ENCODE measurements at places on chromosomes 12 and 14.

DNA sequence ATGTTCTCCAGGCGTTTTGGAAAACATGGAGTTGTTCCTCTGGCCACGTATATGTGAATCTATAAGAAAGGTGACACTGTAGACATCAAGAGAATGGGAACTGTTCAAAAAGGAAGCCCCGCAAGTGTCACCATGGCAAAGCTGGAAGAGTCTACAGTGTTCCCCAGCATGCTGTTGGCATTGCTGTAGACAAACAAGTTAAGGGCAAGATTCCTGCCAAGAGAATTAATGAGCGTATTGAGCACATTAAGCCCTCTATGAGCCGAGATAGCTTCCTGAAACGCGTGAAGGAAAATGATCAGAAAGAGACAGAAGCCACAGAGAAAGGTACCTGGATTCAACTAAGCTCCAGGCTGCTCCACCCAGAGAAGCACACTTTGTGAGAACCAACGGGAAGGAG, 92.5 kb upstream of the EIF5 start:
- no peak for DNase-seq

- DNase-seq, result no peak
Measured at GRCh38 chr12:13176256-13176655, 20.3 kb upstream of the EMP1 start.

- DNase-seq, result no peak
Measured at GRCh38 chr12:9936591-9936990, 4.4 kb upstream of the CLEC2A start.

DNA sequence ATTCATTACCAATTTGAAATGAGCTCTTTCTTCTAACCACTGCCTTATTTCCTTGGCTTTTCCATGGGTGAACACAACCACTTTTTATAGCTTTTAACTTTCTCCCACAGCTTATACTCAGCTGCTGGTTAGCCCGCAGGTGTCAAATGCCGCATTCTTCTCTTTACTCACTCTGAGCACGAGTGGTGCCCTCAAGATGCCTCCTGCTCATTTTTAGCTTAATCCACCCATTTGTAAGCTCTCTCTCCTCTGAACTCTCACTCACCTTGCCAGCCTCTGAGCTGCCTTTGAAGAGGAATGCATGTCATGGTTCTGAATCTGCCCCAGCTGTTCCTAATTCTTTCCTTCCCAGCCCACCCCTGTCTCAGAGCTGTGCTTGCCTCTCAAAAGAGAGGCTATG, 449.4 kb upstream of the PRICKLE1 start:
- DNase-seq, result no peak

GRCh38 chr14:68797121-68797670, 4.3 kb upstream of the ZFP36L1 start:
- DNase-seq, result no peak
